ENCODE measurements at places on chromosomes 12 and 14.

GRCh38 chr12:120085920-120086645, 30.5 kb downstream of the RAB35 start:
- no peak for DNase-seq

DNA sequence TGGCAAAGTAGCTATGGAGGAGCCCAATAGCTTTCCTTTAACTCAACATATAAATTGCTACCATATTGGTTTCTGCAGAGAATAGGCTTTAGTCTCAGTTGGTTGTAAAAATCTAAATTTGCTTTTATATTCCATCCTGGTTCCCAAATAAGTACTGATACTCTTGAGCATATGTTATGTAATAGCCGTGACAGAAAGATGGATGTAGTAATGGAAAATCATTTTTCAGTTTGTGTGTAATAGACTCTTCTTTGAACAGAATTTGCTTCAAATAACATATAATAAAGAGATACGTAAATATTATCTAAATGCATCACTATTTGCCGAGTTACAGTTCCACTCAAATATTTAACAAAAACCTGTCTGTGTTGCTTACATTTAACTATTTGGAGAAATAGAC, 271.6 kb downstream of the LRFN5 start:
- DNase-seq, result no peak

DNA sequence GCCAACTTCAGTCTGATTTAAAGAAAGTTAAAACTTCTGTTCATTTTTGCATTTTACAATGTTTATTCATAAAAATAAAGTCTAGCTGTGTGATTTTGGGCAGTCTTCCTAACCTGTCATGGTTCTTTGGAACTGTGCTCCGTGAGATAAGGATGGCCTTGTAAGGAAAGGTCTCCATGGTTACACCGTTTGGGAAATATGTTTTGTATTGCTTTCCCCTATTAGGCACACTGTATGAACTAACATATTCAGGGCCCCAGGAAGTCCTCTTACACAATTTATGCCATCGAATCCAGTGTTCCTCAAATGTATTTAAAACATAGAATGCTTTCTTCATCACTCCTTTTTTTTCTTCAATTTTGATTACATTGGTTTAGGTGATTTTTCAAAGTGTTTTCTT, 54.5 kb downstream of the APAF1 start:
- no peak for DNase-seq

- no peak for DNase-seq
Observed at GRCh38 chr12:132415327-132416120, 74.4 kb upstream of the FBRSL1 start.

- DNase-seq, result no peak
Observed at GRCh38 chr12:124927201-124928094, 13.0 kb upstream of the UBC start.

- no peak for DNase-seq
Observed at GRCh38 chr14:54221971-54222370, 174.8 kb upstream of the CDKN3 start.

DNA sequence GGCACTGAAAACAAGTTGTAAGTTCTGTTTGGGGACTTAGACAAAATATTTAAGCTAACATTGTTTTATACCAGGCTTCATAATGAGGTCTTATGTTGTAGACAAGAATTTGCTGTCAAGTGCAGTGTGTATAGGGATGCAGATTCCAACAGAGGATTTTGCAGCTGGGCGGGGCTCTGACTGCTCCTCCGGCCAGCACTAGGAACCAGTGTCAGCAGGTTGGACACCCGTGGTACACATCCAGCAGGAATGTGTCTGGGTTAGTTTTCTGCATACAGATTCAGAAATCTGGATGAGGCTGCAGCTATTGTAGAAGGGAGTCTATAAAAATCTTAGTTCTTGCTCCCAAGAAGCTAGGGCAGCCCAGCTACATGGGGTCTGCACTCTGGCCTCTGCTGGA, 194.3 kb upstream of the RBM19 start:
- DNase-seq, result no peak

DNA sequence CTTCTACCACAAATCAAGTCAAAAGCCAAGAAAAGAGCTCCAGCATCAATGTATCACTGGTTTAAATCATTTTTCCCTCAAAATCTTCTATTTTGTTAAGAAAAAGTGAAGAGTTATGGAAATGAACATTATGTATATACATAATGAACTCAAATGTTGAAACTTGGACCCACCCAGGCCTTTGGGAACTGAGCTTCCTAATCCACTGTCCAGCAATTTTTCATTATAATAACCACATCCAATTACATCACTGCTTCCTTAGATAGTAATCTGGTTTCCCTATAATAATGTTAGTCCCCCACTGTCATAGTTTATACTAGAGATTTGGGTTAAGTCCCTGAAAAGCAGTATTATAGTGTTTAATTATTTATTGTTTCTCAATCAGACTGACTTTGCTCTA, 170.9 kb downstream of the PIK3C2G start:
- DNase-seq, result no peak

DNA sequence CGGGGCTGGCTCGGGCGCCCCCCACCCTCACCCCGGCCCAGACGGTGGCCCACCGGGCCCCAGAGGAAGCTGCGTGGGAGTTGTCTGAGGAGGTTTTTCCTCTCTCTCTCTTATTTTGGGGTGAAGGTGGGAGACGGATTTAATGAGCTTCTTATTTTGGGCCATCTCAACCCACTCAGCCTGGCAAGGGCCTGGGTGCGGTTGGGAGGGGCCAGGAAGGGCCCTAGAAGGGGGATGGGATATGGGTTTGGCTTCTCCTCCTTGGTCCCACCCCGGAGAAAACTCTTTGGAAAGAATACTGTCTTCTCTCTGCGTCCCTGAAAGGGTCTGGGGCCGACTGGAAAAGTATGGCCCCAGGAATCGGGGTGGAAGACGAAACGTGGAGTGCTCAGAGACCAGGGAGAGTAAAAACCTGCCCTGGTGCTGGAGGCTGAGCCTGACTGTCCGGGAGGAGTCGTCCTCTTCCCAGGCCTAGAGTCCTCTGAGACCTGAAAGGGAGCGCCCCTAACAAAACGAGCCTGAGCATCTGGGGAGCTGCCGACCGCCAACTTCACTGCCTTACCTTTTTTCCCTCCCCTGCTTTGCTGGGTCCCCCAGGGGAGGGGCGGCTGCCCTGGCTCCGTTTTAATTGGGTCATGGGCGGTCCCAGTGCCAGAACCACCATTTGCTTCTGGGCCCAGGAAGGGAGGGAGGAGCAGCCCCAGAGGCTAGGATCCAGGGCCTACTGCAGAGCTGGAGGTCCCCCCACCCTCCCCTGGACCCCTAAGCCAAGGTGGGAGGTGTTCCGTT, 1.6 kb downstream of the MMP14 start:
- DNase-seq, result no peak

- no peak for DNase-seq
Observed at GRCh38 chr12:1830401-1830845, 10.1 kb downstream of the LRTM2 start.

GRCh38 chr12:105351523-105351922, 21.0 kb downstream of the C12orf75 start:
- no peak for DNase-seq

GRCh38 chr12:110280392-110280778, 662 bp upstream of the ATP2A2 start:
- DNase-seq, result no peak

DNA sequence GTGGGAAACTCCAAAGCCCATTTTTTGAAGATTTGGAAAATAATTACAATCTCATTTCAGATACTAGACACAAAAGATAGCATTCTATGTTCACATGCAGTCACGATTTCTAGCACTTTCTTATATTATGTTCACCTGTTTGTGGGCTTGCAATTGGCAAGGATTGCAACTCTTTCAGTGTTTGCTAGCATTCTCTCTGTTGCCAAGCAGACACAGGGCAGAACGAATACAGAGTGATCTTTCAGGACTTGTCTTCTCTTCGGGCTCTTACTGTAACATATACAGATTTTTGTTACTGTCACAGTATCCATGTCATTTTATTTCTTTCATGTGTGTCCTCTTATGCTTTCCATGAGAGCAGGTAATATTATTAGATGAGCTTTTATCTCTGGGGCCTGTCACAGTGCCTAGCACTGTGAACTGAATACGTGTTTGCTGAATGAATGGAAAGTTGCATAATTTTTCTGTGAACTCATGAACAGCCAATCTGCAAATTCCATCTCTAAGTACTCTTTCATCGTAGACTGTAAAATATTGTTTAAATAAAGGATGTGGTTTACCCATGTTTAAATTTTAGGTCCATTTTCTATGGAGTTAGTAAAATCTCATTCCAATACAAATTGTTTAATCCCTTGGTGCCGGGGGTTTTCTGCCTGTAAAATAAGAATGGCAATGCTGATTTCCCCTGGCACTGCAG, 105.1 kb downstream of the BMP4 start:
- DNase-seq, result no peak

GRCh38 chr14:33323979-33324378, 385.3 kb downstream of the NPAS3 start:
- no peak for DNase-seq

- DNase-seq, result no peak
Observed at GRCh38 chr12:58293308-58293982, 352.1 kb downstream of the ATP23 start.

GRCh38 chr12:14264316-14264715, 101.2 kb upstream of the ATF7IP start:
- no peak for DNase-seq

DNA sequence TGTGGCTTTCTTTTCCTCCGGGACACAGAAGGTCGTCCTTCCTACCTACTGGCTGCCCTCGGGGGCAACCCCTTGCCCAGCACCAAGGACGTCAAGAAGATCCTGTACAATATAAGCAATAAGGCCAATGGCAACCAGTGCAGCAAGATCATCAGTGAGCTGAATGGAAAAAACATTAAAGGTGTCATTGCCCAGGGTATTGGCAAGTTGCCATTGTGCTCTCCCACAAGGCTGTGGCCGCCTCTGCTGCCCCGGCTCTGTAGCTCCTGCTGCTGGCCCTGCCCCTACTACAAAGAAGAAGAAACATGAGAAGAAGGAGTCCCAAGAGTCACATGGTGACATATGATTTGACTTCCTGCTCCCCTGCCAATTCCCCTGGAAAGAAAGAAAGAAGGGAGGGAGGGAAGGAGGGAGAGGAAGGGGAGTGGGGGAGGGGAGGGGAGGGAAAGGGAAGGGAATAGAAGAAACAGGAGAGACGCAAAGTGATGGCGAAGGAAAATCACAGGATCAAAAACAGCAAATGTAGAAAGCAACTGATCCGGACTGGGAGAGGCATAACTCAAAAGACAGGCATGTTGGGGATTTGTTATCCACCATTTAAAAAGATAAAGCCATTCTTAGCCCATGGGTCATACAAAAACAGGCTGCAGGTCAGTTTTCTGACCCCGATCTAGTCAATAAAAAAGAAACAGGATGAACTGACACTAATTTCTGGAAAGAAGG, 61.3 kb upstream of the RESF1 start:
- no peak for DNase-seq

DNA sequence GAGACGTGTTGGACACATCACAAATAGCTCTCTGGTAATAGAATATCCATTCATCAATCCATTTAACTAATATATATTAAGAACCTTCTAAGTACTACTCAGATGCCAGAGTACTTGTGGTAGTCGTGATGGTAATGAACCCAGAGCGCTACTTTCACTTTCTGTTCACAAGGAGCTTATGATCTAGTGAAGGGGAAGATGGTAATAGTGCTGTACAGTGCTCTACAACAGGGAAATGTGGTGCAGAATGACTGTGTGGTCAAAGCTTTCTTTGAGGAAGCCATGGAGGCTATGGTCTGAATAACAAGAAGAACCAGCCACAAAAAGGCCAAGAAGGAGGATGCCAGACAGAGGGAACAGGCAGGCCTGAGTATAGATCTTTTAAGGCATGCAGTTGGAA, 212.0 kb downstream of the PTPRO start:
- no peak for DNase-seq

DNA sequence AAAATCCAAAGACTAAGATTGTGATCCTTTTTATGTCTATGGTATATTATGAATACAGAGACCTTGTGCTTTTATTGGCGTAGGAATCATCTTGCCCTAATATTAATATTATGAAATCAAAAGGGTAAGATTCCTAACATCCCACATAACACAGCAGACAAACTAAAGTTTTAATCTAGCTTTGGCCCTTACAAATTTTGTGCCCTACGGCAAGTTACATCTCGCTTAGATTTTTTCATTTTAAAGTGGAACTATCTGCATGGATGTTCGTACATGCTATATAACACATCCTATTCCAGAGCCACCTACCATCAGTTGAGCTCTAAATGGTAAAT, 217 bp upstream of the SMIM10L1 start:
- no peak for DNase-seq

GRCh38 chr12:70581208-70581607, 56.0 kb downstream of the PTPRB start:
- DNase-seq, result no peak

DNA sequence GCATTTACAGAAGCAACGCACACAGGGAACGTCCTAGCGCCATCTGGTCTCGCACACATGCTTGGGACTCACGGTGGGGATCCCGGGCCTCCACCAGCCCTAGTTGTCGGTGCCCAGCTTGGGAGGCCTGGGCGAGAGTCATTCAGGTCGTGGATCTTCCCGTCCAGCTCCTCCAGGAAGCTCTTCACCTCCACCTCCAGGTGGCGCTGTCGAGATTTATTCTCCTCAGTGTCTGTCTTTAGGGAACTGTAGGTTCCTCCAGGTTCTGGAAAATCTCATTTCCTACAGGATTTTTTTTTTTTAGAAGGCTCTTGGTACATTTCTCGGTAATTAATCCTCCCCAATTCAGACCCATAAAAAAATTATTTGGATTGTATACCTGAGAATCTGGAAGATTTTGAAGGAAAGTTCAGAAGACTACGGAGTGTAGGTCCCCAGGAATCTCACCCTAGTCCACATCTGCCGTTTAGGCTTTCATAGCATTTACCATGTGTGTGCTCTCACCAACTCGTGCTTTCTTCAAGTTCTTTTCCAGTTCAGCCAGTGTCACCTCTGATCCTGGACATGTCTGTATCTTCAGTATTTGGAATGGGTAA, 910.0 kb downstream of the TMEM121 start:
- no peak for DNase-seq

GRCh38 chr14:59629444-59630287, 53.1 kb upstream of the CCDC175 start:
- no peak for DNase-seq

GRCh38 chr12:25187781-25188180, 7.2 kb downstream of the DNAI7 start:
- DNase-seq, result no peak

- no peak for DNase-seq
Observed at GRCh38 chr12:82486524-82487235, 128.4 kb downstream of the METTL25 start.

DNA sequence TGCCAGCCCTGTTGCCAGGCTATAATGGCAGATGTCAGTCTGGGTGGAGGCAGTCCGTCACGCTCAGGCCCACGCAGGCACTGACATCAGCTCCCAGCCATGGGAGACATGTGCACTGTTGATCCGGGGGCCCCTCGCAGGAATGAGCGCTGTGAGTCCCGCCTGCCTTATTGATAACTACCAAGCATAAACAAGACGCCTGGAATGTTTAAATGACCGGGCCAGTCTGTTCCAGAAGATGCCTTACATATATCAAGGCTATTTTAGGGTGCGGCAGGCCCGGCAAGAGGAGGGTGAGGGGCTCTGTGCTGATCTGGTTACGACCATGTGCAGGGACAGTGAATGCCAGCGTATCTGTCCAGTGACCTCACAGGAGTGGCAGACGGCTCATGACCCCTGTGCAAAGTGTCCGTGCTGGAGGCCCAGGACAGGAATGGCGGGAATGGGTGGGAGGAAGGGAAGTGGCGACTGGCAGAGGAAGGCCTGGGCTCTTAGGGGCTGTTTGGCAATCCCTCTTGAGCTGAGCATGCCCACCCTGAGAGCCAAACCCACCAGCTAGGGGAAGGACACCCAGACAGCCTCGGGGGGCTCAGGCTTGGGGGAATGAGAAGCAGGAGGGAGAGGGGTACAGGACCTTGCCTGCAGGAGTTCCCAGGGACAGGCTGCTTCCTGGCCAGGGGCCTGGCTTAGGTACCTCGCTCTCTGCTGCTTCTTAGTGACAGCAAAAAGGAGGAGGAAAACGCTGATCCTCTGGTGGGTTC, 49.3 kb downstream of the DLK1 start:
- DNase-seq, result no peak
